ENCODE measurements at places on chromosomes 5 and 9. TPM values are rescaled to one million over a fixed set of nuclear protein-coding genes. Genes with fewer than 3 reads are reported as not detected.

DNA sequence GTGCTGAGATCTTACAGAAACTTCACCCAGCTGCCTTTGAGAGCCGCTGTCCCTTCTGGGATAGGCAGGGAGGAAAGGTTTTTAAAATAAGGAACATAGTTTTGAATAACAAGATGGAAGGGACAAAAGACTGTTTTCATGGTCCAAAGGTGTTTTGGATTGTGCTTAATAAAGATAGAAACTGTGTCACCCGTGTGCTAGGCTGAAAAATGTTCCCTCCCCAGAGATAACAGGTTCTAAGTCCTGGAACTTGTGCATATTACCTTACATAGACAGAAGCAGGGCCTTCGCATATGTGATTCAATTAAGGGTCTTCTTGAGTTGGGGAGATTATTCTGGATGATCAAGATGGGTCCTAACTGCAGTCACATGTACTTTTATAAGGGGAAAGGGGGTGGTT, 1.9 kb upstream of the CEMIP2 start:
- no peak for ATAC-seq

- no peak for ATAC-seq
These were observed 274.5 kb downstream of the MAST4 start for GRCh38 chr5:66870708-66871107.

GRCh38 chr5:7533941-7534340, 138.0 kb downstream of the ADCY2 start:
- no peak for ATAC-seq

- ATAC-seq: no peak
These were observed 355.7 kb upstream of the ADAMTSL1 start for GRCh38 chr9:18118268-18118667.

DNA sequence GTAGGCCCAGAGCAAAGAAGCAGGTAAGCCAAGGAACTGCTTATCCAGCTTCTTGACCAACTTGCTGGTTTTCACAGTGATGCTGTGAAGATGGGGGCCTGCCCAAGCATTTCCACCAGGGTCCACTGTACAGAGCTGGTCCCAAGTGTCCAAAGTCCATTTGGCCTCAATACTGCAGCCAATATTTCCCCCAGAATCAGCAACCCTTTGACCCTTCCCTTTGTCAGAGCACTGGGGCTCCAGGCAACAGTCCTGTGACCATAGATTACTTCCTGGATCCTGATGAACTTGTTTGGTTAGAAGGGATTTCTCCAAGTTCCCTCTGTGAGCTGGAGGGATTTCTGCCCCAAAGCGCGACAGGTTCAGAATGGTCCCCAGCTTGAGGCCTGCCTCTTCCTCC, 26.3 kb downstream of the FAXDC2 start:
- ATAC-seq: no peak

ADGRD2 gene
- total RNA-seq: 0.08 TPM
